ENCODE measurements at places on chromosomes 6 and 20. TPM values are rescaled to one million over a fixed set of nuclear protein-coding genes. Genes with fewer than 3 reads are reported as not detected.

GRCh38 chr20:2408111-2408510 lies 27.4 kb downstream of the TGM6 start:
- no peak for DNase-seq

DNA sequence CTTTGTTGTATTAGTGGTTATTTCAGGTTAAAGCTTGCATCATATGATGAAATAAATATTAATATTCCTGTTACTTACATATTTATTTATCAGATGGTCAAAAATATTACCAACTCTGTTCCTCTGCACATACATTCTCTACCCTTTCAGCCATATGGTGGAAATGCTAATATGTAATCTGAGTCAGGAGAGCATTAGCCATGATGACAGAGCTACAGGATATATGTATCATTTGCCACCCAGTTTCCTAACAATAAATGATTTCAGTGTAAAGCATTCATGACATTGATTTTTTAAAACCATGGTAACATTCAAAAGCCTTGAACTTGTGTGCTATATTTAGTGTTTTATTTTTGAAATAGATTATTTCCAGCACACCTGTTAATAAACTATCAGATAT lies 16.6 kb downstream of the POPDC3 start:
- no peak for DNase-seq

- DNase-seq = no peak
These were observed 112.7 kb downstream of the FHL5 start for GRCh38 chr6:96675597-96675996.

CDK19 gene
- total RNA-seq = 17.9 TPM

MAK gene
- 0.05 TPM for total RNA-seq

CST2 gene
- not detected for total RNA-seq

KCNK16 gene
- not detected for total RNA-seq

CNBD2 gene
- total RNA-seq = 5.0 TPM

SLC16A10 gene
- total RNA-seq = 5.4 TPM

GFRAL gene
- not detected for total RNA-seq
